ENCODE measurements at places on chromosomes 7 and 10.

- DNase-seq = no peak
These were observed 1121.4 kb downstream of the XPNPEP1 start for GRCh38 chr10:108801775-108802517.

DNA sequence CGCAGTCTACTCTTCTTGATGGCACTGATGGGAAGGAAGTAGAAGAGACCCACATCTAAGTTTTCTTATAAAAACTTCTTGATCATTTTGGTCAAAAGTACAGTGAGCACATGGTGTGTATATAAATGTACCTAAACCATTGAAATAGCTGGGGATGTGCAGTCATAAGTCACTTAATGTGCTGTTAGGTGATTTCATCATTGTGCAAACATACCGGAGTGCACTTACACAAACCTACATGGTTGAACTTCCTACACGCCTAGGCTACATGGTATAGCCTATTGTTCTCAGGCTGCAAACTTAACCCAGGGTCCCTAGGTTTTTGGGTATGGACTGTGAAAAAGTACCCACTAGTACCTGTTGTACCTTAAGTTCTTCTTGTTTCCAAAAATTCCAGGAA lies 123.3 kb upstream of the ZNF438 start:
- DNase-seq = no peak

GRCh38 chr10:29857843-29858701 lies 201.3 kb downstream of the JCAD start:
- DNase-seq = no peak

DNA sequence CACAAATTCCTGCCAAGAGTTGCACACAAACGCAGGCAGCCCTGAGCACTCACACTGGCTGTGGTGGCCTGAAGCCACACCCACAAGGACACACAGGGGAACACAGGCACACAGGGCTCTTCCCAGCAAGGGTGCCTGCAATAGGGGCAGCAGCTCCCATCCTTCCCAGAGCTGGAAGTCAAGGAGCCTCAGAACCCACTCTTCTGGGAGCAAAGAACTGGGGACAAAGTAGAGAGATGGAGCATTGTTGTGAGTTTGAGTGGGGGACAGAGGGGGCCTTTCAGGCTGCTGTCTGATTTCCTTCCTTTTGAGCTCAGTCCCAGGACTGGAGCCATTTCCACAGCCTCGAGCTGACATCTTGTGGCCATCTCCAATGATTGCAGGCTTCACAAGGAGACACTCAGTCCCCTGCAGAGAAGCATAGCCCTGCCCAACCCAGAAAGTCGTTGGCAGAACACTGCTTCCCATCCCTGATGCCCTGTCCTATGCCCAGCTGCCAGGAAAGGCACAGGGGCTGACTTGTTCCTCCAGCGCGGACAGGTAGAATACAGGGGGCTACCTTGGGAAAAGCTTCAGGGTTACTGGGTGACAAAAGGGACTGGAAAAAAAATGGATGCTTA lies 34.4 kb upstream of the SLF2 start:
- DNase-seq = peak; percentile 68

DNA sequence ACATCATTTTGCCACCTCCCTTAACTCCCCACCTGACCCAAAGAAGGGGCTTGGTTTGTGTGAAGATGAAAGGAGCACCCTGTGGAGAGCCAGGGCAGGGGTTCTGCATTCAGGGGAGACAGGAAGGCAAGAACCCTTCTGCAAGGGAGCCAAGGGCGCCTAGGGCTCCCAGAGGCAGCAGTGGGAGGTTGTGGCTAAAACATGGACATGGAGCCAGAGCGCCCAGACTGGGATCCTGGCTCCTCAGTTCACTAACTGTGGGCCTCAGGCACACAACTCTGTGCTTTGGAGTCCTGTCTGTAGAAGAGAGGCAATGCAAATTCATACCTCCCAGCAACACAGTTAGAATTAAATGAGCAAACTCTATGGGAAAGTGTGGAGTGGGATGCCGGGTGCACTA lies 123.1 kb upstream of the MACROH2A2 start:
- DNase-seq = no peak

DNA sequence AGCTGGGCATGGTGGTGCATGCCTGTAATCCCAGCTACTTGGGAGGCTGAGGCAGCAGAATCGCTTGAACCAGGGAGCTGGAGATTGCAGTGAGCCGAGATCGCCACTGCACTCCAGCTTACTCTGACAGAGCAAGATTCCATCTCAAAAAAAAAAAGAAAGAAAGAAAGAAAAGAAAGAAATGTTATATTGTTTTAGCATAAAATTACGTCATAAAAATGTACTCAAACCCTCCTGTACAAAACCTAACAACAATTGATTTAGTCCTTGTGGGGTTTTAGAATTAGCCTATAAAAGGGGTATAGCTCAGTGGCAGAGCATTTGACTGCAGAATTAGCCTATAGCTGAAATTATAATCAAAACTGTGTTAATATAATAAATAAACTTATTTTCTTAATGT lies 27.9 kb downstream of the PIK3AP1 start:
- no peak for DNase-seq

- DNase-seq = no peak
These were observed 157.5 kb upstream of the KLF14 start for GRCh38 chr7:130891254-130892094.

- DNase-seq = no peak
These were observed 272.0 kb downstream of the POU6F2 start for GRCh38 chr7:39249635-39250152.

DNA sequence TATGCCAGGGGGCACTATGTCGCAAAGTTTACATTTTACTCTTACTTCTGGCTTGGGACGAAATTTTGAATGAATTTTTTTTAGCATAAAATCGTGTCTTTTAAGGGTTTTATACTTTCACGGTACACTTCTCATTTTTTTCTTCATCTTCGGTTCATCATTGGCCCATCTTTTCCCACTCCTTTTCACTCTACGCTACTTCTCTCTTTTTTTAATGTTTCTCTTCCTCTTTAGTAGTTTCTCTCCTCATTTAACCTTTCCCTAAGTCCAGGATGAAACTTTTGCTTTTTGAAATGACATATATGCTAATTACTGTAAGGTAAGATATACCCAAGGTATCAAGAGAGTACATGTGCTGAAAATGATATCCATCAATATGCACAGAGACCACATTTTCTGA lies 39.5 kb downstream of the C7orf33 start:
- DNase-seq = no peak

DNA sequence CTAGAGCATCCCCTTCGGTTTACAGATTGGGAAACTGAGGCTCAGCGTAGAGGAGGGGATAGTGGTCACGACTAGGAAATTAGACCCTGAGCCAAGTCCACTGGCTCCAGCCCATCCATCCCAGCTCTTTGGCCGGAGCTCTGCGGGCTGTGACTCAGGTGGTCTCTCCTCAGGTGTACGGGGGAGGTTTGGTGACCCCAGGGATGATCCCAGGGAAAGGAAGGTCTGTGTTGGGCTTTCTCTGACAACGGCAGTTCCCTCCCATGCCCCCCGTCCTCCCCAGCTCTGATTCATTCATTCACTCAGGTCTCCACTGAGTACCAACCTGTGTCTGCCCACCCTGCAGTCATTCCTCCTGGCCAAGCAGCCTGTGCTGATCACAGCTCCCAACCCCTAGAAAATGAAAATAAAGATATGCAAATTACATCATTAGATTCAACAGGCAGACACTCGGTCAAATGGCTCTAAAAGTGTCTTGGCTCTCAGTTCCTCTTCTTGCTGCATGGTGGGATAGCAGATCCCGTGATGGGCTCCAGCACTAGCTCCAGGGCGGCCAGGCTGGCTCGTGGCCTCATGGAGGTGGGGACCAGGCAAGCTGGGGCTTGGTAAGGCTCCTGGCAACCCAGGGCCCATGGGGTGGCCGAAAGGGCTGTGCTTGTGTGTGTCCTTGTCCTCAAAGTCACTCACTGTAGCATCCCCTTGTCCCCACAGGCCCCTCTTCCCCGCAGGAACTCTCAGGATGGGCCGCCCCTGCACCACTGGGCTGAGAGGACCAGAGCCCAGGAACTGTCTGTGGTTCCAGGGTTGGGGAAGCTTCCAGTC lies 37.8 kb downstream of the CLRN3 start:
- DNase-seq = peak; percentile 41

GRCh38 chr7:151403764-151404163 lies 6.1 kb downstream of the WDR86 start:
- DNase-seq = no peak

DNA sequence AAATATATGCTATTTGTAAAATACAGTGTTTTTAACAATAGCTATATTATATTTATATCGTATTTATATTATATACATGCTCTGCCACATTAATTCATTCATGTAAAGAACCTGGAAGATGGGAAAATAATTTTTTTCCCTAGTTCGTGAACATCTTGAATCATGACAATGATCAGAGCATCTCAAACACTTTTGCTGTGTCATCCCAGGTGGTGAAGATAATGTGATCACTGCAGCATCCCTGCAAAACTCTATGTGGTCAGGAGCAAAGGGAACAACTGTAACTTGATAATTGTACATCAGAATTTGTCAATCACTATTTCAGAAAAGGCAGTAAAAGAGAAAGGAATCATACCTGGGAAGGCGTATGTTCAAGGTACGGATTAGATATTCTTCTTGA lies 39.3 kb downstream of the RAPGEF5 start:
- no peak for DNase-seq

DNA sequence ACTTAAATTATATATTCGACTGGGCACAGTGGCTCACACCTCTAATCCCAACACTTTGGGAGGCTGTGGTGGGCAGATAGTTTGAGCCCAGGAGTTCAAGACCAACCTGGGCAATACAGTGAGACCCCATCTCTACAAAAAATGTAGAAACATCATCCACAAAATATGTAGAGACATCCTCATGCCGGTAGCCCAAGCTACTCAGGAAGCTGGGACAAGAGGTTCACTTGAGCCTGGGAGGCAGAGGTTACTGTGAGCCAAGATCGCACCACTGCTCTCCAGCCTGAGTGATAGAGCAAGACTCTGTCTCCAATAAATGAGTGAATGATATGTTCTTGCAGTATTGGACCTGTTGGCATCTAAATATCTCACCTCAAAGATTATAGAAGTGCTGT lies 22.6 kb upstream of the TNS3 start:
- DNase-seq = no peak

GRCh38 chr7:82598958-82599357 lies 155.4 kb upstream of the CACNA2D1 start:
- no peak for DNase-seq

DNA sequence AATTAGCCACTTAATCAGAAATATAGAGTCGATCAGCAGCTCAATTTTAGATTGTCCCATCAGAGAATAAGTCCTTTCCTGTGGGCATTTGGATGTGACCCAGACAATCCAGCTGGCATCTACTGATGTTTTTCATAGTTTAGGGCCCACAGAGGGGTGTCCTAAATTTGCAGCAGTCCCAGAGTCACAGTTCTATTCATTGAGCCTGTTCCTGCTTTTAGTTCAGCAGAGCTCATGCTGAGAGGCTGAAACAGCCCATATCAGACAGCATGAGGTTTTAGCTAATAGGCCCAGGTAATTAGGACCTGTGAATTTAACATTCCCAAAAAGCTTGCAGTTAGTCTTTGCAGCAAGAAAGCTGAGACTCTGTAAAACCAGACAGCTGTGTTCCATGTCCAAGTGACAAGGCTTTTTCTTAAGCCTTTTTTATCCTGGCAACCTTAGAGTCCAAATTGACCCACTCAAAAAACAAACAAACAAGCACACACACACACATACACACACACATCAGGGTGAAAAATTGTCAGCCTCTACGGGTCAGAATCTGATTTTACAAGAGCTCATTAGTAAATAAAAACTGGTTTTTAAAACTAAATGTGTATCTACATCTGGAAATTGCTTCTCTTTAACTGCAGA lies 33.7 kb downstream of the ANKIB1 start:
- DNase-seq = no peak

DNA sequence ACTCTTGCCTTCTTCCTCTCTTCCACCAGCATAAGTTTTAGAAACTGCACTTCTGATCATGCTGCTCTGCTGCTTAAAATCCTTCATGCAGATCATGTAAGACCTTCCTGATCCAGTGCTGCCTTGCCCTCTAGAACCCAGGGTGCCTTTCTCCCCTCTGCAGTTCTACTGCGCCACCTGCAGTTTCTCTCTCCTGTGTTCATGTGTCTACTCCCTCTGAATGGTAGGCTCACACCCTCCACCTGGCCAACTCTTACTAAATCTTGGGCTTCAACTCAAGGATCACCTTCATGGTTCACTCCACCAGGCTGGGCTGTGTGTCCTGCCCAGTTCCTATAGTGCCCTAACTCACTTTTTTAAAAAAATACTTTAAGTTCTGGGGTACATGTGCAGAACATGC lies 174.6 kb upstream of the ITGB1 start:
- no peak for DNase-seq

DNA sequence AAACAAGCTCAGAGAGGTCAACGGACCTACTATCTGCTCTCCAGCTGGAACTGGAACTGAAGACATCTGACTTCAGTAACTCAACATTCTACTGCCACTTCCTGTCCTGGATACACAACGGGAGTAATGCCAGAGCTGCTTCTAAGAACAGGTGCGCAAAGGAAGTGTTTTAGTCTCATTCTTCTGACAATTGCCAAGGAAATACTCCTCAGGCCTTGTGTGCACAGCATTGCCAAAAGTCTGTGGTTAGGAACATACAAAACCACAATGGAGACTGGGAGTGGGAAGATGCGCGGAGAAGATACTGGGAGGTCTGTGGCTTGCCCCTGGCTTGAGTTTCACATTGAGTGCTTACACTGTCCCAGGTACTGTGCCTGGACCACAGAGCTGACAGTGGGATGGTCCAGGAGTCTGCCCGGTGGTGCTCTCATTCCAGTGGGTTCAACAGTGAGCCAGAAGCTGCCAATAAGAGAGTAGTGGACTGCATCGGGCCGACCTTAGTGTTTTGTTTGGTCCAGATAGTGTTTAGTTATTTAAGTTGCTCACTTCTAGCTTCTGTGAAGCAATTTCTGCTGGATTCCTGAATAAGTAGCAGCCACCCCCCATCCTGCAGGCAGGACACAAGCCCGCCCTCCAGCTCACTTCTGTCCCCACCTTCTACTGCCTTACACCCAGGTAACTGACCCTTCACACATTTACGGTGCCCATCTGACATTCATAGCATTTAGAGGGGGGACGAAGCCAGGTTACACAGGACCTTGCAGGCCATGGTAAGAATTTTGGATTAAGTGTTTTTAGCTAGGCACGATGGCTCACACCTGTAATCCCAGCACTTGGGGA lies 10.3 kb downstream of the TBL2 start:
- no peak for DNase-seq

- DNase-seq = no peak
These were observed 416.6 kb downstream of the RPS24 start for GRCh38 chr10:78450239-78450638.

GRCh38 chr7:28799619-28800018 lies 158.5 kb downstream of the TRIL start:
- no peak for DNase-seq

Measured in GM10248 (cell line).